Activated gamma-delta T cell treated with Interleukin-2 at 50 U/mL for 16 hours (primary cell): ENCODE measurements at places on chromosomes 1 and 21.
A peak's percentile ranks its signal among the peaks of the same experiment; 100 is the strongest.

- no peak for DNase-seq
These were observed 11.4 kb downstream of the FASLG start for GRCh38 chr1:172670316-172670715.

DNA sequence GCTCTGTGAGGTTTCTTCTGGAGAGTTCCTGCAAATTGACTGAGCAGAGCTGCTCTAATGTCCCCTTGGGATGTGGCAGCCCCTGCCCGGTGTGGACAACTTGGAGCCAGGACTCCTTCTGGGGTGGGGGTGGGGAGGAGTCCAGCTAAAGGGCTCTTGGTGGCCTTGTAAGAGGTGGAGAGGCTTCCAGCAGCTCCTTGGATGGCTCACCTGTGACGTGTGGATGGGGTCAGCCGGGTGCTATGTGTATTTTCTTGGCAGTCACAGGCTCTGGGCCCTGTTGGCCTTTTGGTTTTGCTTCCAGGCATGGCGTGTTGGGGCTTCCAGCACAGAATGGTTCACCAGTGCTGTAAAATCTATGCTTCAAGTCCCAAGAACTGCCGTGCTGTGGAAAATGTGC is 38.2 kb downstream of the TRAPPC10 start:
- DNase-seq: no peak

- DNase-seq: no peak
These were observed 136.9 kb upstream of the ADAMTS5 start for GRCh38 chr21:27103768-27104167.

DNA sequence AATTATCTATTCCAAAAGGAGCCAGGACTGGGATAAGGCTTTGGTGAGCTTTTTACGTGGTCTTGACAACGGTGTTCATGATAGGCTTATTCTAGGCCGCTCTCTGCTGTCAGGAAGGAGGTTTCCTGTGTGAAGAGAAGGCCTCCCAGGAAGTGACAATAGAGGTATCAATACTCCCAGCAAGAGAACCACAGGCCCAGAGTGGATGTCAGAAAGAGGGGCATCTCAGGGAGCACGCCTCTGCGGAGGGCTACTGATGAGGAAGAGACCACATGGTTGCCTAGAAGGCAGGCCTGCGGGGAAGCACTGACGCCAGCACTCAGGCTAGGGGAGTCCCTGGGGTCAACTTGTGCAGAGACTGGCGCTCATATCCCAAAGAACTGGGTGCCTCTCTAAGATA is 60.4 kb downstream of the ITPKB start:
- peak; percentile 49 for DNase-seq

DNA sequence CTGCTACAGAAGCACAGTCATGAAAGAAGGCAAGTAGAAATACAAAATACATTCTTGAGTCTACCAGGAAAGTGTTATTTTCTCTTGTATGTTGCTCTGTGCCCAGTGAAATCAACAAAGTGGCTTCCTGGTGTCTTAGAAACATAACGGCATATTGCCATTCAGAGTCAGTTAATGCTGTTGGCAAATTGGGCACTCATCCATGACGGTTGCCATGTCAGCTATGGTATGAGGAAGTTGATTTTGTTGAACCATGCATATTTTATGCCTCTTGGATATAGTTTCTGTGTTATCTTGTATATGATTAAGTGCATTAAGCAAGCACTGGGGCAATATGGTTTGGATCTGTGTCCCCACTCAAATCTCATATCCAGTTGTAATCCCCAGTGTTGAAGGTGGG is 153.1 kb upstream of the CXADR start:
- no peak for DNase-seq

DNA sequence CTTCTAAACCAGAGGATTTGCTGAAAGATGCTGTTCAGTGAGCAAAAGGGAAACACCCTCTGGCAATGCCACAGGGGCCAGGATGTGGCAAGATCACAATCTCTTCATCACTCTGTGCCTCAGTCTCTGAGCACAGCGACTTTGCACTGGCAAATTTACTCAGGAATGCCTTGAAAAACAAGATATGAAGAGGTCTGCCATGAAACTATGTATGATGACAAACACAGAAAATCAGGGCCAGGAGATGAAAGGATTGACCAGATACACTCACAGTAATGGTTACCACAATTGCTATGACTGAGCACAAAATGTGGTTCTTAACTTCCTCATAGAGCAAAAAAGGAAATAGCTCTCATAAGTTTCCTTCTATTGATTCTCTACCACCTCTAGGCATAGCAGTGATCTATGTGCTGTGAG is 5.8 kb downstream of the TTC13 start:
- peak; percentile 50 for DNase-seq

DNA sequence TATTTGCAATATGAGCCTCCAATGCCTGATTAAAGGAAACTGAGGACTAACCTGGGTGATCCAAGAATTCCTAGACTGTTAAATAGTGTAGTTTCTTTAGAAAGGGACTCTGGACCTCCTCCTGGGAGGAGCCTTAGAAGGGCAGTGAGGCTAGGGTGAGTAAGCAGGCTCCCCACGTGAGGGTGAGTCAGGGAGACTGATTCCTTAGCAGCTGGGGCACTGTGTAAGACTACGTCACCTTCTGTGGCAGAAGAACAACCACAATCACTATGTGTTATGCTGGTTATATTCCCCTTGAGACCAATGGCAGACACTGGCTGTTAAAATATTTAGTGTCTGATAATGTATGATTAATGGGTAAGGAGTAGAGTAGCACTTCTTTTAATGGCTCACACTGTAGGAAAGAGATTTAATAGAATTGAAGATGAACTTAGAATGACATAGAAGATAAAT is 53.3 kb upstream of the SYT14 start:
- no peak for DNase-seq

DNA sequence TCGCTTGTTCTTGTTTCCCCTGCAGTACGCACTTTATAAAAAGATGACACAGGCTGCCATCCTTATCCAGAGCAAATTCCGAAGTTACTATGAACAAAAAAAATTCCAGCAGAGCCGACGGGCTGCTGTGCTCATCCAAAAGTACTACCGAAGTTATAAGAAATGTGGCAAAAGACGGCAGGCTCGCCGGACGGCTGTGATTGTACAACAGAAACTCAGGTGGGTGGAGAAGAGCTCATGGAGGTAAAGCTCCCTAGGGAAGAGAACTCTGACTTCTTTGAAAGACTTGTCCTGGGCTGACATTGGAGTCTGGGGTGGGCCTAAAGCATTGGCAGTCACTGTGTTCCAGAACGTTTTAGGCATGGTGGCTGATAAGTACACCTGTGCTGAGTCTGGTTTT is 19.9 kb upstream of the VAMP3 start:
- DNase-seq: no peak

GRCh38 chr1:203353486-203353885 is 2.6 kb upstream of the FMOD start:
- DNase-seq: no peak

DNA sequence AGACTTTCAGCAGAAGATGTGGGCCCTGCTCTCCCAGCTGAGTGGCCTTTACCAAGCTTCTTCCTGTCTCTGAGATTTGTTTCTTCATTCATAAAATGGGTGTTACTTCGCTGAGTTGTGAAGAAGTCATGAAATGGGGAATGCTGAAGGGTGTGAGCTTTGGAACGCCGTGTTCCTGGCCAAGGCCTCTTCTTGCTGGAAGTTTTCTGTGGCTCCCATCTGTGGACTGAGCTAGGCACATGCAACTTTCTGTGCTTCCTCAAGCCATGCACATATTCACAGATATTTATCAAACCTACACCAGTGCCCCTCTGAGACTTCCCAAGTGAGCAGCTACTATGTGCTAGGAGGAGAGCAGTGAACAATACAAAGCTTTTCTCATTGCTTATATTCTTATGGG is 106.3 kb upstream of the JUN start:
- DNase-seq: no peak

DNA sequence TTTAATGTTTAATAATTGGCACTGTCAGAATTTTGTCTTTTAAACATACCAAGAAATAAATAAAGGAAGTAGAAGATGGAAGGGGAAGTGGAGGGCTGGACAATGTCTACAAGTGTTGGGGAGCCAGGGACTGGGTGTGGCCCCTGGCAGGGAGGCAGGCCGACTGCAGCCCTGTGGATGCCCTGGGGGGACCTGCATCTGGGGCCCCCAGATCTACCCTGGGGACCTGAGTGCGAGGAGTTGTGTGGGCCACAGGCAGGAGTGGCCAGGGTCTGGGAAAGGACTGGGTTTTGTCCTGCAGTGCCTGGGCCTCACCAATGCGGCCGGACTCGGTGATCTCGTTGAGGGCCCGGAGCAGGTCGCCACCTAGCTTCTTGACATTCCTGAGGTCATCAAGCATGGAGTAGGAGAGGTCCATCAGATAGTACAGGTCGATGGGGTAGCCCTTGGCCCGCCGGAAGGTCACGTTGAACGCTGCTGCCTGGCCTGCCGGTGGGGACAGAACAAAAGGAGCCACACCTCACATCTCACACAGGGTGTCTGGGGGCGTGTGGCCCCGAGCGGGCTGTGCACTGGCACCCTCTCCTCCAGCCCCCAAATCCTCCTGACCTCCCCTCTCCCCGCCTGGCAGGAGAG is 17.5 kb downstream of the ITGB2 start:
- no peak for DNase-seq

DNA sequence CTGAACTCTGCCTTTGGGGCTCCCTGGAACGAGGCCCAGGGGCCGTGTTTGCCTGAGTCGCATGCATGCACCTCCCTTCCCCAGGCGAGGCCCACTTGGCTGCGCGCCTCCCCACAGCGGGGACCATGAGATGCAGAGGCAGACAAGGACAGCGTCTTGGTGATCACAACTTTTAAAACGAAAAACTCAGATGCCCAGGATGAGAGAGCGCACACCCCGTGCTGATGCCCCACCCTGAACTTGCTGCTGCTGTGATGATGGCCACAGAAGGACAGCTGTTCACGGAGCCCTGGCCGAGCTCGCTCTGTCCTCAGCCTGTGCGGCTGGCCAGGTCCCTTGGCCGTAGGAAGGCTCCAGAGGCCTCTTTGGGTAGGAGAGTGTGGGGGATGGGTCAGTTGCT is 11.4 kb upstream of the PRMT2 start:
- DNase-seq: no peak

- peak; percentile 72 for DNase-seq
These were observed 85.7 kb downstream of the ITPKB start for GRCh38 chr1:226653311-226653921.

- DNase-seq: no peak
These were observed 16.2 kb downstream of the PROX1 start for GRCh38 chr1:214004014-214004413.

DNA sequence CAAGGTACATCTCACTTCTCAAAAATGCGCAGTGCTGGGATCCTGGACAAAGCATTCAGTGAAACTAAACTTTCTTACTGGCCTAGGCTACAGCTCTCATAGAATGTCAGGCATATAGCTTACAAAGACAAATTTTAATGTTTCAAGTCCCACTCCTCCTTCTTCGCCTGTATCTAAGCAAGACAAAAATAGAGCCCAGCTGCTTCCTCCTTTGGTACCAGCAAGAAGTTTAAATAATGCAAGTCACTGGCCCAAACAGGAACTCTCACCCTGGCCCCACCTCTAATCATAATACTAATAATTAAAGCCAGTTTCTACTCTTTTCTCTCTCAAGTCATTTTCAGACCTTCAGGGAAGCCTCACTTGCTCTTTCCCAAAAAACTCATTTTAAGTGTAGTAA is 1267.9 kb downstream of the MRPL39 start:
- DNase-seq: no peak

DNA sequence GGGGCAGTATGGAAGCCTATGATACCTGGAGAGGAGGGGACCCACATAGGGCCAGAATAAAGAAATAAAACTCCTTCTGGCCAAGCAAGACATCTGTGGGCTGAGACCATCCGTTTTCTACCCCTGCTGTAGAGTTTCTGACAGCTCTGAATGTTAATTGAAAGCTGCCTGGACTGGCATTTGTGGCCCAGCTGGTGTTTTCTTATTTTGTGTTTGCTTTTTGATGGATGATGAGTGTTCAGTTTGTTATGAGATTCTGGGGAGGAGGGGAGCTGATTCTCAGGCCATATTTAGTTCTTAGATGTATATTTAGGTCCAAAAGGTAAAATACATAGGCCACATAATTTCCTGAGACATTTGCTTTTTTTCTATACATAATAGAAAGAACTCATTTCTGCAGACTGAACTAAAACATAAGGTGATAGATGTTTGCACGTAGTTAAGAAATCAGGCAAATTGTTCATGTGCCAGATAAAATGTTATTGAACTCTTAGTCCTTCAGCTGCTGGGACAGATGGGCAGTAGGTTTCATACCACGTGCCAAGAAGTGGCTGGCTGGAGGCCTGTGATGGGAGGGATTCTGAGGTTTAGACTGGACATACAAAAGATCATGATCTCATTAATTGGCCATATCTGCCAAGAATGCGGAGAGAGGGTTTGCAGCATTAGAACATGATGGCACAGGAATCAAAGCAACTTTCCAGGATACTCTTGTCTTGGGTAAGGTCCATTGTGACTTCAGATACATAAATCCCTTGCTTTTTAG is 54.1 kb downstream of the DSCAM start:
- DNase-seq: no peak

DNA sequence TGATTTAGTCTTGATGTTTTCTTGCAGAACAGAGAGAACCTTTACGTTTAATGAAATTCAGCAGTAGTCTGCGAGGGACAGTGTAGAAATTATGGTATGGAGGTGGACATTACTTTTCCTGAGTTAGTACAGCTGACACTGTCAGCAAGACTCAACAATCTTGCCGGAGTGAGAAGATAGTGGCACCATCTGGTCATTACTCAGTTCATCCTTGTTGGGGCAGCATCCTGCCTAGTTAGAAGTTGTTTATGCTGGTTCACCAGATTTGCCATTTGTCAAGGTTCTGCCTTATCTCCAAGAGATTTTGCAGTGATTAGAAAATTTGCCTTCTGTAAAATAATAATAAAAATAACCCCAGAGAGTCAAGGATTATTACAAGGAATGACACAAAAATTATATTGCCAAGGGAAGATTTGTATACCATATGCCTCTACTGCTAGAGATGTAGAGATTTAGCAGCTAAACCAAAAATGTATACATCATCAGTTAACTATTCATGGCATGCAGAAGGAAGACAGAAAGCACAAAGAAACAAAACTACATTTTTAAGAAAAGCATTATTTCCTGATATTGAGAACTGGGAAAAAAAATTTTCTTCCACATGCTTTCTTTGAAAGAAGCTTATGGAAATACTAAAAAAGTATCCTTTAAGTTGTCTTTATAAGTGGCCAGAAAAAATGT is 1967.4 kb downstream of the NCAM2 start:
- no peak for DNase-seq

DNA sequence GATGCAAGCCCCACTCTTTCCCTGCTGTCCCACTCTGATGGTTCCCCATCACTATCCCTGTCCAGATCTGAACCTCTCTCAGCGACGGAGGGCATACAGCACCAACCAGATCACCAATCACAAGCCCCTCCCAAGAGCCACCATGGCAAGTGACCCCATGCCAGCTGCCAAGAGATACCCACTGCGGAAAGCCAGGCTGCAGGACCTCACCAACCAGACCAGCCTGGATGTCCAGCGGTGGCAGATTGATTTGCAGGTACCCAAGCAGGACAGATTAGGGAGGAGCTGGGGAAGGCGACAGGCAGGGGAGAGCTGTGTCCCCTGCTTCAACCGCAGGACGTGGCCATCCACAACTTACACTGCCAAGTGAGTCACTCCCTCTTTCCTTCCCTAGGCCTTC is 46.9 kb downstream of the VWA5B1 start:
- no peak for DNase-seq
